Stimulated activated CD8-positive, alpha-beta memory T cell treated with anti-CD3 and anti-CD28 coated beads, Interleukin-4, amount 100 ng/mL, for 48 hours (primary cell): ENCODE measurements at places on chromosomes 12 and 14.

GRCh38 chr14:43539210-43539609 is 967.9 kb downstream of the FSCB start:
- no peak for DNase-seq

- no peak for DNase-seq
Observed at GRCh38 chr12:122849352-122850047, 14.2 kb downstream of the HIP1R start.

- DNase-seq: no peak
Observed at GRCh38 chr12:108099778-108100489, 29.2 kb upstream of the WSCD2 start.

DNA sequence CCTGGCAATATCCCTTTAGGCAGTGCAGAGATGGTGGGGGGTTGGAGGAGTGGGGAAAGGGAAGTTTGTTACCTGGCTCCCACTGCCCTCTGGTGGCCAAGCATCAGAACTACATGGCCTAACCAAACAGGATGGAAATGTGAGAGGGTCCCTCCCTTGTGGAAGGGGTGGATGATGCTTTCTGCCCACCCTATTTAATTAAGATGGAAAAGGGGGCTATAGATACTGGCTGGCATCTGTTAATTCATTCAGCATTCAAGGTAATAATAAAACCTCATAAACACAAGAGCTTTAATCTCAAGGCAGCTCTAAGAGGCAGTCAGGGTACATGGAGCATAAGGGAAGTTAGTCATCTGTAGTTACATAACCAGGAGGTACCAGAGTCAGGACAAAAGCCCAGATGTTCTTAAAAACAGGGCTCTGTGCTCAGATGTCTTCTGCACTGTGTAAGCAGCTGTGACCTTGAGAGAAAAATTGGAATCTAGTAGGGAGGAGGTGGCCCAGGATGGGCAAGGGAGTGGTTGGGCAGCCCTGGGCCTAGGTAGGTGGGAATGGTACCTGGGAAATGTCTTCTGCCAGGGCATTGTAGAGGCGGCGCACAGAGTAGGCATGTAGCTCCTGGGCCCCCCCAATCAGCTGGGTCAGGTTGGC is 4.6 kb downstream of the AP1G2 start:
- DNase-seq: peak; percentile 73

DNA sequence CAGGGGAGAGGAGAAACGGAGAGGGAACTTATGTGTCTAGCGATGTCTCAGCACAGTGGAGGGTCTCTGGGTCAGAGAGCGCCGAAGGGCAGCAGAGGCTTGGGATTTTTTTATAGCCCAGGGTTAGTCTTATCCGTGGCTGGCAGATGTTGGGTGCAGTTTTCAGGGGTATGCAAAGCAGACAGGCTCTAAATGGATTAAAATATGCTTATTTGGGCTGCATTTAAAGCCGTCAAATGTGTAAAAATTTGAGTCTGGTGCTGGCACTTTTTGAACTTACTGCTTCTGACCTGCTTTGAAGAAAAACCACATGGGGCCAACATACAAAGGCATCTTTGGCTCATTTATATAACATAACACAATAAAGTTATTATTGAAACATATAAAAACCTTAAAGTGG is 178.8 kb downstream of the ESR2 start:
- no peak for DNase-seq

- no peak for DNase-seq
Observed at GRCh38 chr14:29822430-29822709, 105.3 kb downstream of the PRKD1 start.

- no peak for DNase-seq
Observed at GRCh38 chr12:105804591-105805265, 334.0 kb downstream of the NUAK1 start.

DNA sequence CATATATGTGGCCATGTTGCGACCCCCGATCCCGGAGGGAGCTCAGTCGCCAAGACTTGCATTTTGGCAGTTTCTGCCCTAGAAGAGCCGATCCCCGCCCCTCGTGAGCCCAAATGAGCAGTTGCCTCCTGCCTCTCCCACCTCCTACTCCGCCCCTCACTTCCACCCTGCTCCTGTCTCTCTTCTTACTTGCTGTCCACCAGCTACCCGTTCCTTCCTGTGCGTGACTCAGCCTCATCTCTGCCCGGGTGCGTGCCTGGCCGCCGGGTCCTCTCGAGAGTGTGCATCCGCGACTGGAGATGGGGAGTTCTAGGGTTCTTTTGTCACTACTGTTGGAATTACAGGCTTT is 585 bp downstream of the GPATCH2L start:
- DNase-seq: peak; percentile 76
